ENCODE measurements at places on chromosomes 3 and 15. TPM values are rescaled to one million over a fixed set of nuclear protein-coding genes. Genes with fewer than 3 reads are reported as not detected.

GRCh38 chr3:140816372-140817195 is 125.1 kb upstream of the SLC25A36 start:
- no peak for DNase-seq

GRCh38 chr3:111314898-111315297 is 227.1 kb upstream of the CD96 start:
- no peak for DNase-seq

GRCh38 chr15:69848551-69849231 is 249.0 kb downstream of the TLE3 start:
- no peak for DNase-seq

GRCh38 chr15:100082761-100083402 is 258.9 kb downstream of the ADAMTS17 start:
- DNase-seq: no peak

DNA sequence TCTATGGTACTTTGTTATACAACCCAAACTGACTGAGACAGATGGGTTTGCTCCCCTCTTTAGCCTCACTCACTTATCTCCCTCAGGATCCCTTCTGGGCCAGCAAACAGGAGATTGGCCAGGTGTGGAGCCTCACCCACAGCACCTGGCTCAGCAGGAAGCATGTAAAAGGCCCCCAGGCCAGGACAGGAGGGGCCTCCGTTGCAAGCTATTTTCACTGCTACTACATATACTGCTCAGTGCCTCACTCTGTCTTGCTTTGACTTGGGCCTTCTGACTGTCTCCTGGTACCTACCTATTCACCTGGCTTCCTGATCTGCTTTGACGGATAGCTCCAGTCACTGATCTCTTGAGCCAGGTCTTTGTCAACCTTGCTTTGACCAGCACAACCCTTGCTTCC is 20.4 kb upstream of the TPM1 start:
- DNase-seq: no peak

DNA sequence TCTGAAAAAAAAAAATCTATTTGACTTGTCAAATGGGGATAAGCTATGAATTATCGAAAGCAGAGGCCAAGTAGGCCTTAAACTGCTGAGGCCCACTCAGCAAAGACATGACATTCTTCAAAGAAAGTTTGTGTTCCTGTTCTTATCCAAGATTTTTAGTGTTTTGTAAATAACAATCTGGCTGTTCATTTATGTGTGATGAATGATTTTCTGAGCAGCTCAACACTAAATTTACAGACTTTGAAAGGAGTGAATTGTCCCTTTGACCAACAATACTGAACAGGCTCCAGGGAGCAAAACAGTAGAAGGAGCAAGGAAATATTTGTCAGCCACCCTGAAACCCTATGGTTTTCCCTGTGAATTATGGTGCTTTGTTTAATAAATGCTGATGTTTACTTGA is 512.6 kb upstream of the NAALADL2 start:
- DNase-seq: no peak

Gene CFAP100
- not detected for total RNA-seq

All from liver (tissue), 10 donors.